ENCODE measurements at places on chromosomes 1 and 21.

GRCh38 chr1:24442764-24443163 is 27.2 kb downstream of the NIPAL3 start:
- no peak for DNase-seq

GRCh38 chr1:50416553-50417453 is 6.4 kb downstream of the DMRTA2 start:
- DNase-seq, result no peak

DNA sequence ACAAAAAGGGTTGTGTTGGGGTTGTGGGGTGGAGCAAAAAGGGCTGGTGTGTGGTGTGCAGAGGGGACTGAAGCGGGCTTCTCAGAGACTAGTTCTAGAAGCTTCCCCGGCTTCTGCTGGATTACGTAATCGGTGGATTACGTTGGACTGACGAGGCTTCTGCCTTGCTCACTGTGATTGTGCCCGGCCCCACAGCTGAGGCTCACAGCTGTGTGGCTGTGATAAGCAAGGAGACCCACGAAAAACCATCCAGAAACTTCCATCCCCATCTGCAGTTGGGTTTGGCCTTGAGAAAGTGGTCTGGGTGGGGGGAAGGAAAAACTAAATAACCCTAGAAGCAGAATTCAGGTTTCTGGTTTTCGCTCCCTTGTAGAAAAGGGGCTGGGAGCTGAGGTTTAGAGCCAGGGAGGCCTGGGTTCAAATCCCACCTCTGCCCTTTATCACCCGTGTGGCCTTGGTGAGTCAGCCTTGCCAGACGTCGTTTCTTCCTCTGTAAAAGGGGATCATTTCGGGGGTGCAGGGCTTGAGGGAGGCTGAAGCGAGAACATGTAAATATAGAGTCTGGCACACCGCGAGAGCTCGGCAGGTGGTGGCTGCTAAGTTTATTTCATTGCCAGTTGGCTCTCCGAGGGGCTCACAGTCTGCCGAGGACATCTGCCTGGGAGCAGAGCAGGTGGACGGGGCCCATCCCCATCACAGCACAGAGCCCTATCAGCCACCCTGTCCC is 30.4 kb upstream of the DISP3 start:
- DNase-seq, result no peak

GRCh38 chr21:19914028-19914427 is 1084.2 kb upstream of the NCAM2 start:
- DNase-seq, result no peak

GRCh38 chr1:40808444-40808843 is 24.9 kb downstream of the KCNQ4 start:
- no peak for DNase-seq

- DNase-seq, result peak; percentile 70
Observed at GRCh38 chr1:9490605-9491339, 48.5 kb upstream of the SLC25A33 start.

GRCh38 chr1:49199564-49199963 is 422.9 kb upstream of the BEND5 start:
- no peak for DNase-seq

DNA sequence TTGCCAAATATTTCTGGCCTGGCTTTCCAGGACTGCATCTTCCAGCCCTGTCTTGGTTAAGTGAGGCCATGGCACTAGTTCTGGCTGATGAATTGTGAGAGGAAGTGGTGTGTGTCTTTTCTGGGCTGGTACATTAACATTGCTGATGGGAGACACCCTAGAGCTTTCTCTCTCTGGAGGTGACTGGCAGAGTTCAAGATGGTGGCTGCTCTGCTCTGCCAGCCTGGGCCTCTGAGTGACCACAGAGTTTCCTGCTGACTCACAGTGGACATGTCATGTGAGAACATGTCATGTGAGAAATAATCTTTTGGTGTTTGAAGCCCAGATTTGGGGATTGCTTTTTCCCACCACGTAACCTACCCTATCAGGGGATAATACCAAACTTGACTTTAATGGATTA is 218.0 kb upstream of the KIAA0040 start:
- DNase-seq, result no peak

DNA sequence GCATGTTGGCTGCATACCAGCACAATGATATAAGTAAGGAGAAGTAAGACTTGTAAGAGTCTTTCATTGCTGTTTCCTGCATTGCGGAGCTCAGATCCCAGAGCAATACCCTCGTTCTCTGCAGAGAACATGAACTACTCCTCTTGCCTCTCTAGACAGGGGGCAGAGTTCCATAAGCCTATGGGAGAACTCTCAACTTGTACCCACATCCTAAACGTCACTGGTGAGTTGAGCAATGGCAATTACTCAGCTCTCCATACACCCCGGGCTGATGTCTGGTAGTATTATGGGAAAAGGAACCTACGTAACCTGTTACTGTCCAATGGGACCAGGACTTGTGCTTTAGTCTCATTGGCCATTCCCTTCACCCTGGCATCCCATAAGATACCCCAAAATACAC is 27.3 kb upstream of the ZNF496 start:
- DNase-seq, result no peak

GRCh38 chr1:89087241-89087640 is 22.2 kb upstream of the GBP1 start:
- no peak for DNase-seq

DNA sequence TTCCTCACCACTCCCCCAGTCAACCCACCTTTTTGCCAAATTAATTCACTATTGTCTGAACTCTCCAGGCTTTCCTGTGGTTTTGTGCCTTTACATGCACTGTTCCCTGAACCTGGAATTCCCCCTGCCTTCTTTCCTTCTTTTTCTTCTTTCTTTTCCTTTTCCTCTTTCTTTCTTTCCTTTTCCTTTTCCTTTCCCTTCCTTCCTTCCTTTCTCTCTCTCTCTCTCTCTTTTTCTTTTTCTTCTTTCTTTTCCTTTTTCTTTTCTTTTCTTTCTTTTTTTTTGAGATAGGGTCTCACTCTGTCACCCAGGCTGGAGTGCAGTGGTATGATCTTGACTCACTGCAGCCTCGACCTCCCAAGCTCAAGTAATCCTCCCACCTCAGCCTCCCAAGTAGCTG is 56.6 kb upstream of the CDC42BPA start:
- no peak for DNase-seq

DNA sequence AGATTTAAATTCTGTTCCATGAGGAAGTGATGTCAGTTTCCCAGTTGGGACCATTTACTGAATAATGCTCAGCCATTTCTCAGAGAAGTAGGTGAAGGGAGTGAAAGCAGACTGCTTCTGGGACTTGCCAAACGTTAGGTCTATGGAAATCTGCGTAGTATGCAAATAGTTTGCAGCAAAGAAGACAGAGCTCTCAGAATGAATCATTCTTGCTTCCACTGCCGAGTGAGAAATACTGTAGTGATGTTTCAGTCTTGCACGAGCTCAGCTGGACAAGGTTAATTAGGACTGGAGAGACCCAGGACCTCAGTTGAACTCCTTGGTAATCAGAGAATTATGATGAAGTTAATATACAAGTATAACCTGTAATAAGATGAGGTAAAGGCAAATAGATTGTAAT is 317.7 kb upstream of the DAB1 start:
- no peak for DNase-seq

- DNase-seq, result no peak
Observed at GRCh38 chr1:203669739-203670138, 43.1 kb downstream of the ATP2B4 start.

GRCh38 chr1:181768930-181769280 is 285.6 kb downstream of the CACNA1E start:
- no peak for DNase-seq

GRCh38 chr21:34617753-34618339 is 2.9 kb upstream of the RCAN1 start:
- DNase-seq, result no peak

DNA sequence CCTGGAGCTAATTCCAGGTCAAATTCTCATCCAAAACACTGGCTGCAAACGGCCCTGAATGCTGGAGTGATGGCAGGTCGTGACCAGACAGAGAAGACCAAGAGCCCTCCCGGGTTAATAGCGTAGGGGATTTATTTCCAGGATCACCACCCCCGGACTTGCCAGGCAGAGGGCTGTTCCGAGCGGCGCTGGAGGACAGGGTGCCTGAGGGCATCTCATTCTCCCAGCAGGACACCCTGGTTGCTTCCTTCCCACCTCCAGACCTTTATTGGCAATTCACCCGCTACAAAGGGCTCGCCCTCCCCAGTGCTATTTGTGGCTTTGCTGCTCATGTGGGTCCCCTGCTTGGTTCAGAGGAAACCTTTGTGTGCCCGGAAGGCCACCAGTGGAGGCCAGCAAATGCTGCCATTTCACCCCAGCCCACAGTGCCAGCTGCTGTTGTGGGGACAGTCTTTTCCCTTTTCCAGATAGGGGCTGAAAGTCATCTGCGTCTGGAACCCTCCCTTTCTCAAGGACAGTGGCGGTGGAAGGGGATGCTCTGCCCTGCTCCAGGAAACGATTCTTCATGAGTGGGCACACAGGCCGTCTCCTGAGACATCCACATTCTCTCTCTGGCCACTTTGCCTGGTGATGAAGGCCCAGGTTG is 19.0 kb upstream of the C1orf174 start:
- DNase-seq, result no peak

GRCh38 chr1:202656057-202656456 is 54.2 kb downstream of the SYT2 start:
- DNase-seq, result no peak

DNA sequence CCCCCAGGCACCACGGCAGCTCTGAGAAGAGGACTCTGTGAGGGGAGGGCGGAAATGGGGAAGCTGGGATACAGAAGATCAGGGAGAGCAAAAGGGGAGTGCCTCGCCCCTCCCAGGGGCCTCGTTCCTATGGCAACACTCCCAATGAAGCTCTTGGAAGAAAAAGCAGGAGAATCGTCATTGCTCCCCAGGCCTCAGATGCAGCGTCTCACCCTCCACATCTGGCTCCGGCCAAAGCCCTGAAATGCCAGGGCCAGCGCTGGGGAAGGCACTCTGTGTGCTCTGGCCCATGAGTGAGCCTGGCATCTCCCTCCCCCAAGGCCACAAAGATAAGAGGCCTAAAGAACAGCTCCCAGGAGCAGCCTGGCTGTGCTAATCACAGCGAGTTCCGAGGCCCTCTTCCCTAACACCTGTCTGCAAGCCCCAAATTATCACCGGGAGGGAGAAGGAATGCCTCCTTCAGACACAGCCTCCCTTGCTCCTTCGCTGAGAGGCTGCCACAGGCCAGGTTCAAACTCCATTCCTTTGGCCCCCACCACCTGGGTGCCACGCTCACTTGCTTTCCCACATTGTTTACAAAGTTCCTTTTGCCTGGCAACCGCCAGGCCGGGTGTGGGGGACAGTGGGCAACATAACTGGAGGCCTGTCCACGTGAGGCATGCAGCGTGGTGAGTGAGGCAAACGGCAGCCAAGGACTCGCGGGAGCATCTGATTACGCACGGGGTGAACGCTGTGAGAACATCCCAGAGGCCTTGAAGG is 27.8 kb downstream of the ECE1 start:
- DNase-seq, result no peak

GRCh38 chr1:155209312-155209721 is 822 bp downstream of the MTX1 start:
- no peak for DNase-seq

DNA sequence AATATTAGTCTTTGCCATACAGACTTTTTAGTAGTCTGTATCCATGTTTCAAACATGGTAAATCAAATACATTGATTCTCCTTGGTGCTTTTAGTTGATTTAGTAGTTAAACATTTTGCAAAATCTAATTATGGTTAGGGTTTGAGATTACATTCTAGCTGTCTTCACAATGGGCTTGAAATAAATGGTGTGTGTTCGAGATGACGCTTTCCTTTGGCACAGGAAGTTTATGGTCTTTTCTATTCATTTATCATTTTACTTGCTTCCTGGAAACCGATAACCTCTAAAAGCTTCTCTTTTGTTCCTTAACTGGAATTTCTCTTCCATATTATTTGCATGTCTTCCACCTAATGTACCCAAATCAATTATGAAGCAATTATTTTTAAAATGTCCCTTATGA is 38.4 kb downstream of the ZP4 start:
- DNase-seq, result no peak

DNA sequence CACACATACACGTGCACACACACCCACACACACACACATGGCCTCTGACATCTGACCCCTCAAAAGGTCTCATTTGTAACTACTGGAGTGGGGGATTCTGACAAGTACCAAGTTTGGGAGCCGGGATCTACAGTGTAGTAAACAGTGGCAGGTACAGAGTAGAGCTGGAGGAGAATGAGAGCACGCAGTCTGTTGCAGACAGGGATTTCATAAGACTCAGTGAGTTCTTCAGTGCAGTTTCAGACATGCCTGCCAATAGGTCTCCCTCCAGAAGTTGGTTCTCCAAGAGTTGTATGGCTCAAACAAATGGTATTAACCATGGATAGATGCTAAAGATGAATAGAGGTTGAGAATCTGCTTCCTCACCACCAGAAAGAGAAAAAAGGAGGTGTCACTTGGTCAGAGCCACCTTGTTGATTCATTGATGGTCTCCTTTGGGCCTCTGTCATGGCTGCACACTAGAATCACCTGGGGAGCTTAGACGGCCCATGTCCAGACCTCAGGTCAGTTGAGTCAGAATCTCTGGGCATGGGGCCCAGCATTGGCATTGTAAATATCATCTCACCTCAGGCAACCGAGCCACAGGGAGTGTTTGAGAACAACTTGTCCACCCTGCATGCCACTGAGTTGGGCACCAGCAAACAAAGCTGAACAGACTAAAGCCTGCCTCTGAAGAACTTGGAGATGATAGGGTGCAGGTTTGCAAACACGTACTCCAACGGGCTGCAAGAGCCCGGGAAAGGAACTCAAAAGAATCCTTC is 122.1 kb downstream of the EDEM3 start:
- DNase-seq, result no peak

- no peak for DNase-seq
Observed at GRCh38 chr21:21730512-21730911, 732.3 kb downstream of the NCAM2 start.

GRCh38 chr21:35792569-35793305 is 267.6 kb downstream of the SETD4 start:
- DNase-seq, result no peak

Measured in activated T-helper 1 cell treated with anti-CD3 and anti-CD28 coated beads, Interleukin-2, amount 50 U/mL, for 16 hours (primary cell).